Natural killer cell treated with Interleukin-12 subunit alpha and Interleukin-12 subunit beta and Interleukin-15 and Interleukin-18, amount 100 ng/mL, for 72 hours (primary cell): ENCODE measurements at places on chromosomes 7 and 10.

- no peak for DNase-seq
Measured at GRCh38 chr10:24723386-24723787, 300 bp downstream of the ARHGAP21 start.

DNA sequence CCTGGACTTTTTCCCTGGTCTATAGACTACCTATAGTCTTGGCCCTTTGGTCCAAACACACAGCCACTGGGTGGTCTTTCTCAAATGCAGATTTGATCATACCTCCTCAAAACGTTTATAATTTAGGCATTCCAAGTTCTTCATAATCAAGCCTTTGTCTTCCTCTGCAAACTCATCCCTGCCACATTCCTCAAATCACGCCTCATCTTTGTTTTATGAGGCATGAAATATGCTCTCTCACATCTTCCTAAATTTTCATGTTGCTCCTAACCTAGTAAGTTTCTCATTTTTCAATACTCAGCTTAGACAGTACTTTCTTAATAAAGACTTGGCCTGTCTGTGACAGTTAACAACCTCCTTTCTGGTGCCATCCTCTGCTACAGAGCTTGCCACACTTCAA, 10.9 kb upstream of the HERC4 start:
- DNase-seq = no peak

DNA sequence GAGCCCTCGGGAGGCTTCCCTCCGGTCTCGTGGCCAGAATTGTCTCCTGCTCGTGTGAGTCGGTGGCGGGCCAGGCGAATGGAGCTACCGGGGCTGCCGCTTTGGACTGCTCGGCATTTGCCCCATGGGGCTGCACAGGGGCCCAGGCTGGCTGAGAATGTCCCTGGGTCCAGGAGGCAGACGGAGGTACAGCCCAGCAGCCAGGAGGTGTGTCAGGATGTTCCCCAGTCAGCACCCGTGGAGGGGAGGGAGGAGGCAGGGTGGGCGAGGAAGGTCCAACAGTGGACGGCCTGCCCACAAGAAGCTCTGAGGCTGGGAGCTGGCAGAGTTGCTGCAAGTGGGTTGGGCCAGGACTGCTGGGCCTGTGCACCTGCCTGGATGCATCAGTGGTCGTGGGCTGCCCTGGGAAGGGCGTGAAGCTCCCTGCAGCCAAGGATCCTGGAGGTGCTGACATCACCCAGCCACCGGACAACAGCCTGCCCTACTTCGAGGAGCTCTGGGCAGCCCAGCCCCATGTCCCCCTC, 46.4 kb downstream of the PDGFA start:
- DNase-seq = peak; percentile 26

- DNase-seq = no peak
Measured at GRCh38 chr7:64880322-64881297, 22.5 kb upstream of the ZNF273 start.

DNA sequence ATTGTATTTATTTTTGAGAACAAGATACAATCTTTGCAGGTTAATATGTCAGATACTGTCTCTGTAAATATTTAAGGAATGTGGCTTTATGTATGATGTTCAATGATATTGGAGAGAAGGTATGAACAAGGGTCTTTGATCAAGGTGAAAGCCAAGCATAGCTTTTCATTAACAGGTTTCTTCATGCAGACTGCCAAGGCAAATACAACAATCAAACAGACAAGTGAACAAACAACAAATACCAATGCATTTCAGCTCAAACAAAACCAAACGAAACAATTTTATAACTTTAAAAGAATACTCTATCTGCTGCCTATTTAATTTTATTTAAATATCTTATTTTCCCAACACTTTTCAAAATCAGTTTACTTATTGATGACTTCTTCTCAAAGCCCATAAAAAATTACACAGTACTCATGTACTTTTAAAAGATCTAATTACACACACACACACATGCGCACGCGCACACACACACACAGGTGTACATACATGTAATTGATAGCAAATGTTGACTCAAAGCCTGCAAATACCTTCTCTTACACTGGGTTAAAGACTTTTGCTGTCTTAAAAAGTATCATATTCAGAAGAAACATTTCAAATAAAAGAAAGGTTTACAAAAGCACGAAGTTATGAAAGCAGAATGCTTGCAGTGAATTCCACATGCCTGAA, 201.1 kb upstream of the CCDC6 start:
- DNase-seq = no peak

GRCh38 chr7:128458956-128459355, 3.3 kb downstream of the HILPDA start:
- DNase-seq = peak; percentile 79

DNA sequence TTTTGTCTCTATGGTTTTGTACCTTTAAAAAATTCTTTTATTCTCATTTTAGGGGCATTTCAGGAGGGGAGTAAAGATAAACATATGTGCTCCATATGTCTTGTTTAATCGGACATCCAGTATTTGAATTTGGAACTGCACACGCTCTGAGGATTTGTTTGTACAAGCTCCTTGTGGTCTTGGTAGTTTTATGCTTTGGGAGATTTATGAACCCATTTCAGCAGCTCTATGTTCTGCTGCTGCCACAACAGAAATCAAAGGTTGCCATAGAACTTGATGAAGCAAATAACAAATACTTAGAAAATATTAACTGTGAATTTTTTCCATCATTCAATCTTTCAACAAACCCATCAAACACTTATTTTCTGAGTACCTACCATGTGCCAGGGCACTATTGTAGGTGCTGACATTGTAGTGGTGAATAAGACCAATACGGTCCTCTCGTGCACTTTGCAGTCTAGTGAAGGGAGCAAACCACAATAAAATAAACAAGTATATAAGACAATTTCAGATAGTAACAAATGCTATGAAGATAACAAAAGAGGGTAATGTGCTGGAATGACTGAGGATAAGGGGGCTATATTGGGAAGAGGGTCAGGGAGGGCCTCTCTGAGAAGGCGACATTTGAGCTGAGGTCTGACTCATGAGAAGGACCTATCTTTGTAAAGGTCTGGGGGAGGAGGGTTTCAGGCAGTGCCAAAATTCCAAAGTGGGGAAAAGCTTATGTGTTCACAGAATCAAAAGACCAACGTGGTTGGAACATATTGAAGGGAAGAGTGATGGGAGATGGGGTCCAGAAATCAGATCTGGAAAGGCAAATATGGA, 30.4 kb downstream of the MYPN start:
- no peak for DNase-seq

DNA sequence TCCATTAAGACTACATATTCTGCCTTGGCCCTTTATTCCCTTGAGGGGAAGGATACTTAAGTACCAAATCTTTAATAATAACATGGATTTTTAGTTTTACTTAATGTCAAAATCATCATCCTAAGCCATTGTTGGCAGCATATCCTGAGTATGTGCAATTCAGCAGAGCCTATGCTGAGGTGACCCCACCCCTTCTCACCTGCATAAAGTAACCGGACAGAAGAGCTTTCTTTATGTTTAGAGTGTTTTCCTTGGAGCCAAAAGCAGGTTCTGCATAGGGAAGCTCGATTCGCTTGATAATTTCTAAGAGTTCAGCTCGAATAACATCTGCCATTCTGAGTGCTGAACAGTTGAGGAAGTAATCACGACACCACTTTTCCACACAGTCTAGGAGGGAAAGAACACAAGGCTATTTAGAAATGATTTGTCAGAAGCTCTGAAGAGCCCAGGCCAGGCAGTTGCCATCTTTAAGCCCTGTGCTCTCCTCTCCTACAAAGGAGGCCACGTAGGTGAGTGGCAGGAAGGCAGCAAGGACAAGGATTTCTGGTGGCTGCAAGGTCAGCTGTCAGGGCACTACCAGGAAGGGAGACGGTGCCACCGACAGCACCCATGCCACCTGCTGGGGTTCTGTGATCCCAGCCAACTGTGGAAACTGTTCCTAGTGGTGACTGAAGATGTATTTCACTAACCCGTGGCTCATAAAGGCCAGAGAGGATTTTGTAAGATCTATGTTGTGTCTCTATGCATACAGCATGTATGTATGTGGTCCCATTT, 15.6 kb downstream of the BCCIP start:
- DNase-seq = no peak

- no peak for DNase-seq
Measured at GRCh38 chr7:118013252-118014010, 140.2 kb upstream of the CTTNBP2 start.

DNA sequence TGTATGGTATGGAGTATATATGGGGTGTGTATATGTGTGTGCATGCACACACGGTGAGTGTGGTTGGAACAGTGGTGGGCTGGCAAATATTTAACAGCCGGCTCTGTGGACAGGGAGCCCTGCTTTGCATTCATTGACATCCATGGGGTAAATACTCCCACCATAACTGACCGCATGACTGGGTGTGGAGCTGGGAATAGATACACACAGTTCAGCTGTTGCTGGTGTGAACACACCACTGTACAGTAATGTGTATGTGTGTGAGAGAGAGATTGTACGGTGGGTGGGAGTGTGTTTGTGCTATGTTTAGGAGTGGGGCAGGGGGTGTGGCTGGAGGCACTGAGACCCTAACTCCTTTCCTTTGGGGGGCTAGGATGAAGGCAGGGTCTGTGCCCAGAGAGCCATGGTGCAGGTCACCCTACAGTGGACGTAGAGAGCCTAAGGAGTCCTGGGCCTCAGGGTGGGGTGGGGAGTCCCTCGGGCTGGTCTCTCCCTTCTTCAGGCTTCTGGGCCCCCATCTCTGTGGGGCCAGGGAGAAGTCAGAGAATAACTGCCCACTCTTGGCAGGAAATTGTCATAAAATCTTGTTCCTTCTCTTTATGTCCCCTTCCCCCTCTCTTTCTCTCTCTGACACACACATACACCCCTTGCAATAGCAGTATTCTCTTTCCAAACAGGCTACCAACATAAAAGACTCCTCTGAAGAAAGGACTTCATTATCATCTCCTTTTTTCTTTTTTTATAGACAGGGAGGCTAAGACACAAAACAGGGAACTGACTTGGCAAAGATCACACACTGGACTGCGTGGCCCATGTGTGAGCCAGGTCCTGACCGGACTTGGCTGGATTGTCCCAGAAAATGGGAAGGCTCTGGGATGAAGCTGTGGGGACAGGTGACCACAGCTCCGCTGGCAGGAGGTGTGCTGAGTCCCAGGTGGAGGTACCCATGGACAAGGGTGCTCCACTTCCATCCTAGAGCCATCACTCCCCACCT, 3.2 kb downstream of the SFRP5 start:
- DNase-seq = peak; percentile 12

DNA sequence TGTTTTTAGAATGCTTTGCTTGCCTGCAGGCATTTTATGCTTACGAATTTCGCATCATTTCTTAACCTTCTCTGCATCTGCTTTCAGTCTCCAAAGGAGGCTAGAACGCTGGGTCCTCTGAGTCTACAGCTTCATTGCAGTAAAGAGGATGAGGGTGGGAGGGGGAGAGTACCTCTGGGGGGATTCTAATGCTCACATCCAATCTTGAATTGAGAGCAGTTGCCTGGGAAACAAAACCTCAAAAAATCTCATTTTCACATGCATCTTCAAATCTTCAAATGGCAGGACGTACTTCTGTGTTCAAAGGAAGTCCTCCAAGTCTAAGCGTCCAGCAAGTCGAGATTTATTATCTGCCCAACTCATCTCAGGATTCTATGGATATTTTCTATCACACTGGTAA, 100.7 kb upstream of the PRKCQ start:
- no peak for DNase-seq

DNA sequence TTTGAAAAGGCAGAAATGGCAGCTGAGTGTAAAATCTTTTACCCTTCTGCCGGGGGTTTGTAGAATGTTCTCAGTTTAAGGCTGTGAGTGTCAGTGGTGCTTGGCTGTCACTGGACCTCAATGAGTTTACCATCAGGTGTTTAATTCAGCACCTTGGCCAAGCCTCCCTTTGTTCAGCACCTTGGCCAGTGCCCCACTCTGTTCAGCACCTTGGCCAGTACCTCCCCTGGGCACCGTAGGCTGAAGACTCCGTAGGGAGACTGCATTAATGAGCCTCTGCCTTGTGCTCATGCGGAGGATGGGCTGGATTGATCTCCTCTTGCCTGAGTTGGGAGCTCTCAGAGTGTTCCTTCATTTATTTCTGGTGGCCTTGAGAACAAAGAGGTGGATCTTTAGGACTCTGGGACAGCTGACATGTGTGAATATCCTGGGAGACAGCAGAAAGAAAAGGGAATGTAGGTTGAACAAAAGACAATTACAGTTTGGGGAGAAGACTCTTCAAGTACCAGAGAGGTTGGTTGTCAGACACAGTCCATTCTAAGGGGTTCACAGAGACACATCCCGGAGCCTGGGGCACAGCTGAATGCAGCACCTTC, 1.6 kb downstream of the FAM24A start:
- DNase-seq = no peak

DNA sequence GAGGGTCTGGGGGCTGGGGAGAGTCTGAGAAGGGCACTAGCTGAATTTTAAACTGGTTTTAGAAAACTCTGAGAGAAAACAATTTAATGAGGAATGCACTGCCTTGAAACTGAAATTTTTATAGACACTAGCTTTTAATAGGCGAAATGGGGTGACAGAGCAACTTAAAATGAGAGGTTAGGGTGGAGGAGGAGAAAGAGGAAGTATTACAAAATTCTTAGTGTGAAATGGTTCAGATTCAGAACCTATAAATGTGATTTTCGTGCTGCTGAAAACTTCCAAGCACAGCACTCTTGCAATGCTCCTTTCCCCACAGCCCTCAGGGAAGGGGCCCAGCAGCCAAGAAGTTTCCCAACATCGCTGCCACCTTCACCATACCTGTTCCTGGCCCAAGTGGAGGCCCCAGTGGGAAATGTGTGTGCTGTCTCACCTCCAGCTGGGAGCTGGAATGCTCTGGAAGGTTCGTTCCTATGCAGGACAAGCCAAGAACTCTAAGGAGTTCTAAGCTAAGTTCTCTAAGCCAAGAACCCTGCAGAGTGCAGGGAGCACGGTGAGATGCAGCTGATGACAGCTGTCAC, 60.0 kb downstream of the ATXN7L1 start:
- DNase-seq = no peak

DNA sequence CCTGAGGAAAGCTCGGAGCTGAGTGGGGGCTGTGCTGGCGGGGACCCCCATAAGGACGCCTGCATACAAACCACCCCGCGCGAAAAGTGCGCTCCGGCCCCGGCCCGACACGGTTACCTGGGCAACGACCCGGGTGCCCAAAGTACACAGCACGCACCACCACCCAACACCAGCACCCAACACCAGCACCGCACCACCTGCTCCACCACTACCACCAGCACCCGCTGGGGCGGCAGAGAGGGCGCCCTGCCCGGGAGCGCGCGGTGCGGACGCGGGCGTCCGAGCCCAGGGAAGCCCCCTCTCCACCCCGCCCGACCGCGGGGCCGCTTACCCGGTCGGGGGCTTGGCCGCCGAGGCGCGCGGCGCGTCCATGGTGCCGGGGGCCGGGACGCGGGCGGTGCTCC, 345 bp downstream of the COBL start:
- DNase-seq = no peak

GRCh38 chr7:17376595-17376994, 78.1 kb downstream of the AHR start:
- no peak for DNase-seq

GRCh38 chr7:7221599-7222038, 39.3 kb downstream of the C1GALT1 start:
- DNase-seq = no peak
